Activated CD4-positive, alpha-beta memory T cell treated with anti-CD3 and anti-CD28 coated beads, Interleukin-2, amount 10 ng/mL, durations not matched to agents 7 days and 5 days (primary cell): ENCODE measurements at places on chromosomes 11 and 22. TPM values are rescaled to one million over a fixed set of nuclear protein-coding genes. Genes with fewer than 3 reads are reported as not detected.

DNA sequence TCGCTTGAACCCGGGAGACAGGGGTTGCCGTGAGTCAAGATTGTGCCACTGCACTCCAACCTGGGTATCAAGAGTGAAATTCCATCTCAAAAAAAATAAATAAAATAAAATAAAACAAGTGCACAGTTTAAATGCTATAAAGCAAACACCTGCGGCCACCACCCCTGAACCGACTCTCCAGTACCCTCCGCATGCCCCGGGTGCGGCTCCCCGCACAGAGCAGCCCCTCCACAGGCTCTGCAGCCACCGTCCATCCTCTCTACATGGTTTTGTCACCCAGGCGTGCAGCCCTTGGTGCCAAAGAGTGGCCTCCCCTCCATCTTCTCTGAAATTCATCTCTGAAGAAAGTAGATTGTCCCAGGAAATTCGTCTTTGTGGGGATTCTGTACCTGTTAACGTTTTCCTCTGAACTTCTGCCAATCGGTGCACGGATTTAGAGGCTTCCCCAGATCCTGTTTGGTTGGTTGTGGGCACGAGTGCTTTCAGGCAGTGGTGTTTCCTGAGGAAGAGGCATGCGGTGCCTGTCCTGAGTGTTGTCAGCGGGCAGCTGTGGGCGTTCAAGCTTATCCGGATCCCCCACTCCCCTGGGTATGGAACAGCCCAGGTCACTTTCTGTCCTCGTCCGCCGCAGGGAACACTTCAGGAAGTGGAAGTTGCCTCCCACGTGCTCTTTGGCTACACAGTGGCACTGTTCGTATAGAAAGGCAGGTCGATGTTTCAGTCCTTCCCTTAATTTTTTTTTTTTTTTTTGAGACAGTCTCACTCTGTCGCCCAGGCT is 4.1 kb downstream of the MIOX start:
- DNase-seq: no peak

DNA sequence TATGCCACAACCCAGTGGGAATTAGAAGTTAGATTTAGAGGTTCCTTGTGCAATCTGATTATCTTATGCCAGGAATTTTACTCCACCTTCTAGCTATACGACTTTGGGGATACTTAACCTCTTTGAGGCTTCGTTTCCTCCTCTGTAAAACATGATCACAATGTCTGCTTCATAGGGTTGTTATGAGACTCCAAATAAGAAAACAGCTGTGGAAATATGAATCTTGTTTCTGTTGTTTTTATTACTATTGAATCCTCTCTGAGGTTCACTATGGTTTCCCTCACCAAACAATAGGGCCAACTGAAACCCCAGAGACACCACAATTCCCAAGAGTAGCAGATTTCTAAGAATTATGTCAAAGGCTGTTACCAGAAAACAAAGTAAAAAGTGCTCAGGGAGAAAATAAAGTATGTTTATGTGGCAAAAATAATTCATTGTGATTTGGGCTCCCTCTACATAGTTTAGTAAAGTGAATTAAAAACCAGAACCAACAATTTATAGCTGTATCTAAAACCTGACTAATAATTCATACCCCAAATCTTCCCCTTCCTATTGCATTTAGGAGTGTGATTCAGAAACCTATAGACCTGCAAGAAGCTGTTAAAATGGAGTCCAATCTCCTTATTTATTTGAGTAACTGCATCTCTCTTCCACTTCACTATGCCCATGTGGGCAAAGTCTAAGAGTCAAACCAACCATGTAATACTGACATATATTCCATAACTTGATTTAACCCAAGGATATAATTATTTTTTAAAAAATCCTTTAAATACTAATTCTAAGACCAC is 38.4 kb downstream of the AMBRA1 start:
- peak; percentile 36 for DNase-seq

DNA sequence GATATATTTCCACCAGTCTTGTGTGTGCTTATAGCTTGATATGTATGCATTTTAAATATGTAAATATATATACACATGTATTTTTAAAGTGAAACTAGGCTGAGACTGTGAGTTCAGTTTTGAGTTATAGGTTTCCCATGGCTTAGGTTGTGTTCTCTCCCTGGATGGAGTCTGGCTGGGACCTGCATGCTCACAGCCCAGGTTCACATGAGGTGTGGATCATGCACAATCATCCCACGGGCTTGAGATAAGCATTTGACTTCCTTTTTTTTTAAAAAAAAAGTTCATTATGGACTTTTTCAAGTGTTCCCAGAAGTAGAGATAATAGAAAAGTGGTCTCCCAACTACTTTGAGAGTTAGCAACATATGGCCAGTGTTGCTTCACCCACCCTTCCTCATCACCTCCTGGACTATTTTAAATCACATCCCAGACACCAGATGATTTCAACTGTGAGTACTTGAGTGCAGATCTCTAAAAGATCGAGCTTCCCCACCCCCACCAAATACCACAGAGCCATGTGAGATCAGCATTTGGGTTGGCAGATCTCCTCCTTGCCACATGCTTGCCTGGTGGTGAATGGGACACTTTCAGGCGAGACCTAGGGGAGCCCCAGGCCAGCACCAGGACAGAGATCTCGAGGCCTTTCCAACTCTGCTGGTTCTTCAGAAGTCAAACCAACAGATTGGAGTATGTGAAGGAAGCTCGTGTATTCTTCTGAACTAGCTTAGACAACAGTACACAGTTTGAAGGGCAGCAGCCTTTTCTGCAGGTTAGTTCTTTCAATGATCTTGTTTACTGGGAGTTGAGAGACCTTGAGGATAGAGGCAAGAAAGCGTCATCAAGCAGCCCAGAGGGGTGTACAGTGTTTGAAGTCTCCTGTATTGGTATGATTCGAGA is 15.9 kb downstream of the MED15 start:
- DNase-seq: peak; percentile 36

DNA sequence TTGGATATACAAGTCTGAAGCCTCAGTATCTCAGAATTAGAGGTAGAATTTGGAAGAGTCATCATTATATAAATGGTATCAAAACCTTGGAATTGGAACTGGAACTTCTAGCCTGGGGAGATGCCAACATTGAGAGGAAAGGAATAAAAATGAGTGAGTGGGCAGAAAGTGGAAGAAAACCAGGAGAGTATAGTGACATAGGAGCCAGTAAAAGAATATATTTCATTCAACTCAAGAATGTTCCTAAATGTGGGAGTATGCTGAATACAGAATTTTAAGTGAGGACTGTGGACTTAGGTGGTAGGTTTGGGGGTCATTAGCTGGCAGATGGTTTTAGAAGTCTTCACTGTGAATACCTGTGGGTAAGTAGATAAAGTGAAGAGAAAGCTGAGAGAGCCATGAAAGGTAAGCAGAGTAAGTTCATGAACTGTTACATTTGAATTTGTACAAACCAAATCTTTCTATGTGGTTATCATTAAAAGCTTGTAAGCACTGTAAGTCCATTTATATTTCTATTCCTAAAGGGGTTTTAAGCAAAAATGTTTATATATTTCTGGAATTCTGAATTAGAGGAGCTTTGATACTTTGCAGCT is 60.2 kb downstream of the PDHX start:
- DNase-seq: no peak

Gene OTOG
- total RNA-seq: not detected
